ENCODE measurements at places on chromosomes 2 and 18.

- DNase-seq: no peak
Observed at GRCh38 chr2:36705326-36706020, 9.0 kb downstream of the VIT start.

DNA sequence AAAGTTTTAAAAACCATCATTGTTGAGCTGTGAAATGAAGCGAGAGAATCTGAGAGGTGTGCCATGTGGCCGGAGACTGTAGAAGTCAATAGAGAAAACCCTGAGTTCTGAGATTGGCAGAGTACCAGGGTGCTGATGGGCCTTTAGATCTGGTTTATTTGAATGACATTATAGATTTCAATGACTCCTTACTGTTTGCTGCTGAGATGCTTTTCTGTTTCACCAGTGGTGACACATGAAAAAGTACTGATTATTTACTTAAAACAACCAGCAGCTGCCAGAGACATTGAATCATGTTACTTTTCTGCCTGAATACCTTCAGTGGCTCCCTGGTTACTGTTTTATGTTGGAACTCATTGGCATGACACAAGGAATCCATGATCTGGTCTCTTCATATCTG lies 602.7 kb upstream of the ZNF804A start:
- no peak for DNase-seq

DNA sequence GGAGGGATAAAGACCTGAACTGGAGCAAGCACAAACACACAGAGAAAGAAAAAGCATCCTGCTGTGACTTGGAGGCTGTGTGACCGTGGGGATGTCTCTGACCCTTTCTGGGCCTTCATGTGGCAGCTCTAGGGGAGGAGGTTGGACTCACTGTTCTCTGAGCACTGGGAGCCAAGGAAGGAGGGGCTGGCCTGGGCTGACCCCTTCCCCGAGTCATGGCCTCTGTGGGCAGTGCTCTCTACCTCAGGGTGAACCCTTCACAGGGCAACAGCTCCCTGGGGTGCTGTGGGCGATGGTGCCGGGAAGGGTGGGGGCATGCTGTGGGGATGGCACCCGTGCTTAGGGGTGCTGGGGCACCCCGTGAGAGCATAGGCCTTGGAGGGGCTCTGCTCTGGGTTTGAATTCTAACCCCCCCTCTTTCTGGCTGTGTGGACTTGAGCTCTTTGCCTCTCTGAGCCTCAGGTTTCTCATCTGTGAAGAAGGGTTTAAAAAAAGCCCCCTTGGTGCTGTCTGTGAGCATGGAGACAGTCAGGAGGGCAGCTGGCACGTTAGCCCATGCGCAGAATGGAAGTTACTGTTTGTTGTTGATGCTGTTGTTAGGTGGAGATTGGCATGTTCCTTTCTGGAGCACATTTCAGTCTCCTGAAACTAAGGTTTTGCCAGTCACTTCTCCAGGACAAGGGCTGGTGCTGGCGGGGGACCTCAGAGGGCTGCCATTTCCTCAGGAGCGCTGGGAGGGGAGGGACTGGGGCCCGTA lies 700 bp downstream of the TOGARAM2 start:
- DNase-seq: no peak

GRCh38 chr2:39741871-39742270 lies 37.2 kb downstream of the THUMPD2 start:
- DNase-seq: no peak

- DNase-seq: no peak
Observed at GRCh38 chr18:79000997-79001396, 21.4 kb downstream of the SALL3 start.

- no peak for DNase-seq
Observed at GRCh38 chr18:54423831-54424230, 66.1 kb downstream of the C18orf54 start.

GRCh38 chr2:27118525-27119329 lies at the start of gene CGREF1:
Gene CGREF1 (minus strand): TSS chr2:27119128. CDS start chr2:27104366, 14,762 bp downstream.
- no peak for DNase-seq

- no peak for DNase-seq
Observed at GRCh38 chr2:20567159-20567925, 83.6 kb downstream of the HS1BP3 start.

- DNase-seq: no peak
Observed at GRCh38 chr18:56305583-56305982, 332.8 kb downstream of the TXNL1 start.

GRCh38 chr2:165794536-165794928 lies 485 bp upstream of the GALNT3 start:
- peak; percentile 77 for DNase-seq

GRCh38 chr18:44733069-44733753 lies 52.5 kb downstream of the SETBP1 start:
- no peak for DNase-seq

DNA sequence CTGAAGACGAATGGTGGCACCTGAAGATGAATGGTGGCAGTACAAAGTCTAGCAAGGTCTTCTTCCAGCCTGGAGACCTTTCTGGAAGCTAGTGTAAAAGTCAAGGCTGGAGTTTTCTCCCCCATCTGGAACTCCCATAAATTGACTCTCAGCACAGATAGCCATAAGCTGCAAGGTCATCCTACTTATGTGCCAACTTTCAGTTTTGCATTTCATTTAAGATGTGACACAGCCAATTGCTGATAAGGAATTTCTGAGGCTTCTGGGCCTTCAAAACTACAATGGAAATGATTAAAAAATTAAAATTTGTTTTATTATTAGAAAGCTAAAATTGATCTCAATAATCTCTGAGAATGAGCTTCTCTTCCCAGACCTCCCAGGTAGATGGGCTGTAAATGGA lies 10.2 kb downstream of the XDH start:
- DNase-seq: no peak

- DNase-seq: no peak
Observed at GRCh38 chr2:150141226-150142001, 346.1 kb downstream of the RND3 start.

DNA sequence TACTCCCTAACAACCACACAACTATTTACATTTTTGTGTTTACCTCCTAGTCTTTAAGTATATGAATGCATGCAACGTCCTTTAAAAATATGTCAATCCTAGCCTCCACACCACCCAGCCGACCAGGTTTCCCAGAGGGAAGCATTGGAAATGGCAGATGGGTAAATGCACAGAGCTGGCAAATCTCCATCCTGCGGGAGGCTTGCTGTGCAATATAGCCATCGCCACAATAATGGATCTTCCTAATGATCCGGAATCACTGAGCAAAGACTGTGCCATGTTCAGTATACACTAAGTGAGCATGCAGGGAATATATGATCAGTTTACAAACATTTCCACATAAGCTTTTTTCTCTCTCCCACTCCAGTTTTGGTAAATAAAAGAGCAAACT lies 131.8 kb downstream of the NEDD4L start:
- no peak for DNase-seq

GRCh38 chr2:170685591-170685990 lies 29.5 kb upstream of the SP5 start:
- DNase-seq: no peak

DNA sequence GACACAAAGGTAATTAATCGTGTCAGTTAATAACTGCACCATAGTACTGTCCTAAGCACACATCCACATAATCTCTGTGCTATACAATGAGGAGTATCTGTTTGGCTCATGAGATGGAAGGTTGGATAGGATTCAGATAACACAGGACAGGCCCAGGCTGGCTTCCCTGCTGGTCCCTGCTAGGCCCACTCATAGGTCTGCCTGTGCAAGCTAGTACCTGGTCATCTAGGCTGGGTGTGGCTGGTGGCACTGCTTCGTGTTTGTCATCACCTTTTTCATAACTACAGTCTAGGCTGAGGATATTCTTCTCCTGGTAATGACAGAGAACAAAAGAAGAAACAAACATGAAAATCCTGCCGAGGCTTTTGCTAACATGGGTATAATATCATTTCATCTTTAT lies 392.8 kb downstream of the TRIB2 start:
- no peak for DNase-seq

GRCh38 chr2:148751907-148752306 lies 107.4 kb downstream of the EPC2 start:
- no peak for DNase-seq

DNA sequence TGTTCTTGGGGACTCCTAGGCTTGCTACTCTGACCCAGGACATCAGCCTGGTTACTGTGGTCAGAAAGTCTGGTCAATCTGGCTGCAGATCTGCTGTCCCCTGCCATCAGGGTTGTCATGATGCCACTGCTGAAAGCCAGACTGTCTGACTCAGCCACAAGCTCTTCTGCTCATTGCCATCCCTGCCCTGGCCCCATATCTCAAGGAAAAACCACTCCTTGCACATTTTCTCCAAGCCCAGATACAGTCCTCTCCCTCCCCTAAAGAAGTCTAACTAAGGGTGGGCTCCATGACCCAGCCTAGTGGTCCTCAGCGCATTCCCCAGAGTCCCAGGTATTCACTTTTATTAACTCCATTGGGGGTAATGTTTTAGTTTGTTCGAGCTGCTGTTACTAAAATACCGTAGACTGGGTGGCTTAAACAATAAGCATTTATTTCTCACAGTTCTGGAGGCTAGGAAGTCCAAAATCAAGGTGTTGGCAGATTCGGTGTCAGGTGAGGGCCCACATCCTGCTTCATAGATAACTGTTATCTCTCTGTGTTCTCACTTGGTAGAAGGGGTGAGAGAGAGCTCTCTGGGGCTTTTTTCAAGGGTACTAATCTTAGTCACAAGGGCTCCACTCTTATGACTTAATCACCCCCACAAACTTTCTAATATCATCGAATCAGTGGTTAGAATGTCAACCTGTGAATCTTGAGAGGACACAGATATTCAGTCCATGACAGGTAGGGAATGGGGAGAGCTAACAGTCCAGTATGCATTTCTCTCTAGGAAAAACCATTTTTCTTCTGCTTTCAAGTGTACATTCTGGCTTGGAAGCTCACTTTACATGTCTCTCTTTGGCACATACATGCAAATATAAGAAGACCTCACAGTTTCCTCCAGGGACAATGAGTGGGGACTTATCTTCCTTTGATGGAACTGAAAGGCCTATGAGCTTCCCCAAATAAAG lies 94.8 kb upstream of the CXCR4 start:
- peak; percentile 30 for DNase-seq

GRCh38 chr2:35116151-35116550 lies 1239.4 kb upstream of the CRIM1 start:
- no peak for DNase-seq

- DNase-seq: no peak
Observed at GRCh38 chr2:98664323-98664722, 55.9 kb downstream of the UNC50 start.

DNA sequence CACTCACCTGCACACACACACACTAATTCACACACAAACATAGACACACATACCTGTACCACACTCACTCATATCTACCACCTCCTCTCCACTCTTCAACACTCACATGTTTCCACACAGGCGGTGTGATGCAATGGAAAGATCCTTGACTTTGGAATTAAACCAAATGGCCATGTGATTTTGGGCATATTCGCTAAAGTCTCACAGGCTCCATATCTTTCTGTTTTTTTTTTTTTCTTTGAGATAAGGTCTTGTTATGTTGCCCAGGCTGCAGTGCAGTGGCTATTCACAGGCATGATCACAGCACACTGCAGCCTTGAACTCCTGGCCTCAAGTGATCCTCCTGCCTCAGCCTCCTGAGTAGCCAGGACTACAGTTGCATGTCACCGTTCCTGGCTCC lies 91.1 kb upstream of the MEX3C start:
- no peak for DNase-seq

GRCh38 chr2:145038041-145038525 lies 518.2 kb upstream of the ZEB2 start:
- no peak for DNase-seq

DNA sequence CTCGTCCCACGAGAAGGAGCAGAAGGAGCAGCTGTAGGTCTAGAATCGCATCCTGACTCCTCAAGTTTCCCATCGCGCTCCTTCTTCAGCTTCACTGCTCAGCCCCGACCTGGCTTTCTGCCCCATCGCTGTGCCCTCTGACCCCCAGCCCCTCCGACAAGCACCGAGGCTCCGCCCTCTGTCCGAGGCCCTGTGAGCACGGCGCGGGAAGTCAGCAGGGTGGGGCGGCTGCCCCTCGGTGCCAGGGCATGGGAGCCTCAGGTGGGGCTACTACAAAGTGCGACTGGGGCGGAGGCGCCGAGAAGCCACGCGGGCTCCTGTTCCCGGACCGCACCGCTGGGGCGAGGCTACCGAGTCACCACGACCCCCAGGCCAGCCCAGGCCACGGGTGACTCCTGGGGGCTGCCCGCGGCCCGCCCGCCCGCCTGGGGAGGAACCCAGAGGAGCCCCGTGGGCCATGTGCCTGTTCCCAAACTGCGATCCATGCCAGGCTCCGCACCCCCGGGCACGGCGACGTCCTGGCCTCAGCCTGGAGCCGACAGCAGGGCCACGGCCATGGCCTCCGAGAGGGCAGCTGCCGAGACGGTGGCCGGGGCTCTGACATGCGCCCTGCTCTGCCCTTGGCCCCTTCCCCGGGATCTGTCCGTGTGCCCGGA lies 36.6 kb upstream of the ID2 start:
- DNase-seq: no peak

GRCh38 chr2:142140434-142140845 lies 9.6 kb upstream of the LRP1B start:
- no peak for DNase-seq

DNA sequence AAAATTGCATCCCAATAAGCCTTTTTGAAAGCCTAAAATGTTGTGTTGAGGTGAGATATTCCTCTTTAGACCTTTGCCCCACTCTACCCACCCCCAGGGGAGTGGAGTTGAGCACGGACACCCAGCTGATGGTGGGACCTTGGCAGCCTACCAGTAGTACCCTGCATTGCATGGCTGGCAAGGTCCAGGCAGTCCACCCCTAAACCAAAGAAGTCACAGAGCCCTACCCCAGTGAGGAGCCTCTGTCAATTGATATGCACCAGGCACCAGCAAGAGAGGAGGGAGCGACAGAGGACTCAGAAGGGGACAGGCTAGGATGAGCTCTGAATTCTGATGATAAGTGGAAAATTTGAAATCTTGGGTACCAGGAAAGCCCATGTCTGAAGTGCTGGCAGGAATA lies 38.6 kb downstream of the MARCO start:
- DNase-seq: no peak

- no peak for DNase-seq
Observed at GRCh38 chr18:48557640-48558174, 18.9 kb downstream of the CTIF start.

DNA sequence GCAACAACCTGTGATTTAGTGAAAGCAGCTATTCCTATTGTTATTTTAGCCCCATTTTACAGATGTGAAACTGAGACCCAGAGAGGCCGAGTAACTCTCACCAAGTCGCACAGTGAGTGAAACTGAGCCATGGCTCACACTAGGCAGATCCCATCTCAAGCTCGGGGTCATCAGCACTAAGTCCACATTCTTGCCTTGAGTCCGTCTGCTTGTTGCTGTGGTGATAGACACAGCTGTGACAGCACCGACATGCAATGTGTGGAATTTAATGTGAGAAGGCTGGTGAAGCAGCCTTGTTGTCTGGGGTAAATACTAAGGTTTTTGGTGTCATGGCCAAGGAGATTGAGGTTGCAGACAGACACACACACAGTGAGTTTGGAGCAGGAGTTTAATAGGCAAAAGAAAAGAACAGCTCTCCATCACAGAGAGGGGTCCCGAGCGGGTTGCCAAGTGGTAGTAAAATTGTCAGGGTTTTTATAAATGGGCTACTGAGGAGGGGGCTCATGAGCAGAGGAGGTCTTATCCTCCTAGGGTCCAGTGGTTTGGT lies 40.2 kb upstream of the GMCL1 start:
- DNase-seq: no peak

- no peak for DNase-seq
Observed at GRCh38 chr2:218405746-218406208, 6.1 kb downstream of the CTDSP1 start.

Data from stimulated activated naive B cell treated with anti-CD40 and anti-IgM and Interleukin-4, amounts not matched to agents 10 μg/mL and 1 μg/mL and 100 μg/mL, for 72 hours (primary cell).